ENCODE measurements at places on chromosomes 4 and X. TPM values are rescaled to one million over a fixed set of nuclear protein-coding genes. Genes with fewer than 3 reads are reported as not detected.

MAGEA3 gene
- total RNA-seq = not detected

NKX1-1 gene
- total RNA-seq = not detected

FRMD7 gene
- total RNA-seq = 0.26 TPM

CD38 gene
- total RNA-seq = under 0.01 TPM

HPSE gene
- 0.17 TPM for total RNA-seq

FRG2 gene
- total RNA-seq = not detected

PDE6B gene
- total RNA-seq = 2.8 TPM

NAP1L5 gene
- total RNA-seq = 8.9 TPM

TMEM31 gene
- not detected for total RNA-seq

PABPC5 gene
- total RNA-seq = 4.4 TPM

SYN1 gene
- 0.17 TPM for total RNA-seq

RBM46 gene
- not detected for total RNA-seq

CENPC gene
- 10.5 TPM for total RNA-seq

PNPLA4 gene
- total RNA-seq = 12.8 TPM

LETM1 gene
- total RNA-seq = 70.4 TPM

POU3F4 gene
- total RNA-seq = not detected

BANK1 gene
- 0.26 TPM for total RNA-seq

DTHD1 gene
- not detected for total RNA-seq

DCAF8L2 gene
- total RNA-seq = not detected

ESX1 gene
- not detected for total RNA-seq

CAPN6 gene
- not detected for total RNA-seq

ATP2B3 gene
- total RNA-seq = not detected

DCAF16 gene
- 19.0 TPM for total RNA-seq

DHRSX gene
- total RNA-seq = 25.6 TPM

HSFX2 gene
- 0.26 TPM for total RNA-seq

FOXR2 gene
- not detected for total RNA-seq

TRIM61 gene
- 4.5 TPM for total RNA-seq

TRPC5OS gene
- not detected for total RNA-seq

TRIML2 gene
- 0.26 TPM for total RNA-seq

PNCK gene
- total RNA-seq = 0.26 TPM

IRS4 gene
- not detected for total RNA-seq

NWD2 gene
- total RNA-seq = not detected
